Lung (tissue), 17 donors: ENCODE measurements at places on chromosomes 1 and 21. TPM values are rescaled to one million over a fixed set of nuclear protein-coding genes. Genes with fewer than 3 reads are reported as not detected.
A peak's percentile ranks its signal among the peaks of the same experiment; 100 is the strongest.

GRCh38 chr21:44400791-44401385 lies 47.5 kb downstream of the TRPM2 start:
- no peak for DNase-seq

- no peak for DNase-seq
These were observed 7.2 kb downstream of the TLCD4 start for GRCh38 chr1:95124342-95124741.

GRCh38 chr1:116159177-116159576 lies 48.0 kb downstream of the MAB21L3 start:
- DNase-seq = no peak

DNA sequence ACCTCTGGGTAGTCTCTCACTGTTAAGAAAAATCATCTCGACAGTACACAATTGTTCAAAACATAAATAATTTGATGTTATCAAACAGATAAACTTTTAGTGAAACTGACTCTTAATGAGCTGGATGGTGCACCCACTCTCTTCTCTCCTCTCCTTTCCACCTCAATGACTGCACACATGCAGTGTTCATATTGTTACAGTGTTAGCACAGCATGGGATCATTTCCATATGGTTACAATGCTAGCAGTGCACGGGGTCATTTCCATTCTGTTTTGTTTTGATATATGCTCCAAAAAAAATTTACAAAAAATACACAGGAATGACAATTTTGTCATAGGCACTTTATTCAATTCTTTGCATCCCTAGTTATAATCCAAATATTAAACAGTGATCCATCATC lies 26.4 kb upstream of the RNF187 start:
- no peak for DNase-seq

DNA sequence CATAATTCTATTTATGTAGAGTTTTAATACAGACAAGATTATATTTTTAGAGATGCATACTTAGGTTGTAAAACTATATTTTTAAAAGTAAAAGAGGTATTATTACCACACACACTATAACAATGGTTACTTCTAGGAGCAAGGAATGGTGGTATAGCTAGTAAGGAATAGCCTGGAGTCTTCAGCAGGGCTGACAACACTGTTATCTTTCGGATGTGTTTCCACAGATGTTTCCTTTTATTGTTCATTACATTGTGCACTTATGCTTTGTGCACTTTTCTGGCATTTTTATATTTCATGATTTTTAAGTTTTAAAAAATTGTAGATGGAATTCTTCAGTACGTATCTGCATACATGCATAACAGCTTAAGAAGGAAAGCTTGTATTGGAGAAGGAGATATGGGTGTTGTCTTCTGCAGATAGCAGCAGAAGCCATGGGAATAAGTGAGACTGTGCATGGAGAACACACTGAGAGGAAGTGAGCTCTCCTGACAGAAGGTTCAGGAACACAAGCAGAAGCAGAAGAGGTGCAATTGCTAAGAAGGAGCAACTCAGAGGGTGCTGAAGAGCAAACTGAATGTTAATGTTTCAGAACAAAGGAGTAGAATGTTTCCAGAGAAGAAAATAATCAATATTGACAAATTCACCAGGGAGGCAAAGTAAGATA lies 91.8 kb downstream of the UCHL5 start:
- no peak for DNase-seq

The TESK2 gene
- total RNA-seq = 8.7 TPM

- no peak for DNase-seq
These were observed 104.7 kb upstream of the KIAA0040 start for GRCh38 chr1:175297291-175297690.

DNA sequence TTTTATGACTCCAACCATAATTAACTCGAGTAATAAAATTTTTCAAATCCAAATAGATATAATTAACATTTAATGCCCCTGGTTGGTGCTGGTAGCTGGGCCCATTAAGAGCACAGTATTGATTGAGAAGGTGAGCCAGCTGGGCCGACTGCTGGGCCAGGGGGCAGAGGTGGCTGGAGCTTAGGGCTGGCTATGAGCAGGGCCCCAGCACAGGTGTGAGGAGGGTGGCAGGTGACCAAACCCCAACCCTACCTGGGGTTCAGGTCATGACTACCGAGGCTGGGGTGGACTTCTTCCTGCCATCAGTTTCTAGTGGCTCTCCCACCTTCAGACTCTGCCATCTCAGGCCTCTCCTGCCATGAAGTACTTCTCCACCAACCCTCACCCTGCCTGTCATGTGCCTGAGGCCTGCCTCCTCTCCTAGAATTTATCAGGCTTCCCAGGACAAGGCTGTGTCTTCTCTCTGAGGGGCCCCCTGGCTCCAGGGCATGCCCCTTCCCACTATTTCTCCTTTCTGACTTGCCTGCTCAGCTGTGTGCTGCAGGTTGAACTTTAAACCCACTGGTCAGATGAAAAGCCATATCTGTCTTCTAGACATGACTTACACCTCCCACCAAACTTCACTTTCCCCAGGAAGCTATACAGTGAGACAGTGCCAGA lies 85.6 kb downstream of the TMEM53 start:
- DNase-seq = no peak

GRCh38 chr1:21531241-21531640 lies 22.0 kb downstream of the ALPL start:
- DNase-seq = no peak

- DNase-seq = no peak
These were observed 195.9 kb downstream of the NEGR1 start for GRCh38 chr1:72086394-72086793.

DNA sequence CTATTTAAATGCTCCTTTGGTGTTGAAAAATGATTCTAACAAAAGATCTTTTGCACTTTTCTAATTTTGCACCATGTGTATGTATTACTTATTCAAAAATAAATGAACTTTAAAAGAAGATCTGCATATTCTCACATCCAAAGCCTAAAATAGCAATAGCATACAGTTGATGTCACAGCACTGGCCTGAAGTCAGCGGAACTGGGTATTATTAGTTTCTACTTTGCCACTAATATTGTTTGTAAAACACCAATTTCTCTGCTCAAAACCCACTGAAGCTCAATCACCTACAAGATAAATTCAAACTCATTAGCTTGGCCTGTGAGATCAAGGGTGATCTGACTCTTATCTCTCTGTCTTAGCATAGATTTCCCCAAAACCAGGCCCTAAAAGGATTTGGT lies 34.5 kb upstream of the BCAR3 start:
- DNase-seq = no peak

GRCh38 chr1:243316366-243316989 lies 60.6 kb downstream of the SDCCAG8 start:
- DNase-seq = peak; percentile 20

DNA sequence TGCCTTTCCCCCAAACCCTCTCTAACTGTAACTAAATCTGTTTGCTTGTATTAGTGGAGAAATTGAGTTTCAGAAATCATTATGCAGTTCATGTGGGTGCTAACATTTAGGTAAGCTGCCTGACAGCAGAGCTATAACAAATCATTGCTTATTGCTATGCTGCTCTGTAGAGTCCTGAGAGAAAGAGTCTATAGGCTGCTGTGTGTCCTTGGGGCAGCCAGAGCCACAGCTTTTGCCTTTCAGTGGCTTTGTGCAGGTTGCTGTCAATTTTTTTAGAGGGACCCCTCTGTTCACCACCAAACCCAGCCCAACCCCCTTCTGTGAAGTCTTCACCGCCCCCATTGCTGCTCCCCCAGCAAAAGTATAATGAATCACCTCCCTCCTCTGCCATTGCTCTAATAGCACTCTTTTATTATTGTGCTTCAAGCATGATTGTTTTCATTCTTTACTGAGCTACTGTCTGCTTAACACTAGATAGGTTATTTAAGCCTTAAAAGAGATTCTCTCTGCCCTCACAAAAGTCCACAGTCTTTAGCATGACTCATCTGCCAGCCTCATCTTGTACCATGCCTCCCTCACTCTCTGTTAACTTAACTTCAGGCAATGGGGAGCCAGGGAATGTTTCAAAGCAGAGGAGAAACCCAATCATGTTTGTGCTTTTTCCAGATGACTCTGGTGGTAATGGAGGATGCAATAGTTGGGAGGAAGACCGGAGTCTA lies 38.6 kb downstream of the DIRAS3 start:
- no peak for DNase-seq

DNA sequence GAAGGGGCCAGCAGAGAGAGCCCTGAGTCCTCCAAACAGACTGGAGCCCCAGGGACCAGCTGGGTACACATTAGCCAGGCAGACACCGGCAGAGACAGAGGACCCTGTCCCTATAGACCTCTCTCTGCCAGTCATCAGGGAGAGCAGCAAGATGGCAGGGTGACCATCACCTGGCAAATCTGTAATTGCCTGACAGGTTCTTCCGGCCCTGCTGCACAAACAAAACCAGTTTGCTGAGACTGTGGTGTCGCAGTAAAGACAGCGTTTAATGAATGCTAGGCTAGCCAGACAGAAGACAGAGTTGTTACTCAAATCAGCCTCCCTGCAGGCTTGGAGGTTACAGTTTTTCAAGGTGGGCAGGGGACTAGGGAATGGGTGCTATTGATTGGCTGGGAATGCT lies 618.9 kb downstream of the NPHP4 start:
- no peak for DNase-seq

- no peak for DNase-seq
These were observed 283.1 kb downstream of the HLX start for GRCh38 chr1:221162352-221162751.

The SELL gene
- total RNA-seq = 22.7 TPM

DNA sequence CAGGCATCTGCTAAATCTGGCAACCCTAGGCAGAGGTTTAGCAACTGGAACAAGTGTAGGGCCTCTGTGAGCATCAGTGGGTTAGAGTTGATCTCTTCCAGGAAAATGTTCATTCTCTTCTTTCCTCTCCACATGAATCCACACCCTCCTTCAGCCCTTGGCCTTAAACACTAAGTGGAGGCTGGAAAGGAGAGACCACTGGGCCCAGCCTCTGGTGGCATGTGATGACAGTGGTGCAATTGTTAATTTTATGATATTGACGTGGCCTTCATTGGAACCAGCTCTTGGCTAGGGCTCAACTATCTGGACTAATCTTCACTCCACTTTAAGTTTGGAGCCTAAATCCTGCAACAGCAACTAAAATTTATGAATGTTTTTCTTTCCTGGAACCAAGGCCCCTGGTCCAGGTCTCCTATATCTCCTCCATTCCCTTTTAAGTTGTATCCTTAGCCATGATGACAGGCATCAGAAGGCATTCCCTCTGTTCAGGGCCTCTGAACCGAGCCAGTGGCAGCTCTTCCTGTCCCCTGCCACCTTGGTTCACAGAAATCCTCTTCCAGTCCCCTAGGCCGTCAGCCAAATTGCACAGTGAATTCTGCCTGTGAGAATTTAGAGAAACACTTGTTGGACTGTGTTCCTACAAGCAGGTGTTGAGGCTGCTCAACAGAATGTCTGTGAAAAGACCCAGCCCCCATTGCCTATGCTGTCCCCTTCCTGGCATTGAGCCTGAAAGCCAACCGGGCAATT lies 132.2 kb downstream of the PSMG1 start:
- no peak for DNase-seq

- DNase-seq = no peak
These were observed 12.8 kb downstream of the PSRC1 start for GRCh38 chr1:109269981-109270622.

The SLC45A1 gene
- total RNA-seq = 1.6 TPM

DNA sequence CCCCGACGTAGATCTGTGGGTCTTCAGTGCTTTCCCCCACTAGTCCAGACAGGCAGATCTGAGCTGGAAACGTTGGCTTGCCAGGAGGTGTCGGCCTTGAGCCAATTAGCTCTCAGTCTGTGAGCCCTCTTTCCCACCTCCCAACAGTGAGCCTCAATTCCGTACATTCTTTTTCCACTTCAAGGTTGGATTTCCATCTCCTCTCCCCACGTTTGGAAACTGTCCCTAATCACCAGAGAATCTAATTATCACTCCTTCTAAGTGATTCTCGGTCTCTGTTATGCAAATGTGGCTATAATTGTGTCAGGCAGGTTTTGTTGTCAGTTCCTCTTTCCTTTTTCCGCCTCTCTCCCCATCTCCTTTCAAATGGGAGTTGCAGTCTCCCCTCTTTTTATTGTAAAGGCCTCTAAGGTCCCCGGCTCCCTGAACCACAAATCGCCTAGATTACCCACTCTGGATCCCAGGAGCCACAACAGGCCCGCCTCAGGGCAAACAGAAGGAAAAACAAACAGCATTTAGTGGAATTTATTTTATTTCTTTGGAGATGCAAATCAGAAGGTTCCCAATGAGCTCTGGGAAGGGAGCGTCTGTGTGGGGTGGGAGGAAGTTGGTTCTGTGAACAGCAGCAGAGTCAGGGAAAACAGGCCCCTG lies 29.4 kb upstream of the LRRN2 start:
- DNase-seq = no peak

The SPOCD1 gene
- total RNA-seq = 15.7 TPM

GRCh38 chr1:209232197-209232596 lies 351.3 kb upstream of the CAMK1G start:
- no peak for DNase-seq

GRCh38 chr21:39188521-39189139 lies 5.4 kb upstream of the PSMG1 start:
- peak; percentile 7 for DNase-seq

The SH2D1B gene
- total RNA-seq = 0.61 TPM

- DNase-seq = peak; percentile 50
These were observed 1.9 kb upstream of the ATG4C start for GRCh38 chr1:62781841-62782543.

DNA sequence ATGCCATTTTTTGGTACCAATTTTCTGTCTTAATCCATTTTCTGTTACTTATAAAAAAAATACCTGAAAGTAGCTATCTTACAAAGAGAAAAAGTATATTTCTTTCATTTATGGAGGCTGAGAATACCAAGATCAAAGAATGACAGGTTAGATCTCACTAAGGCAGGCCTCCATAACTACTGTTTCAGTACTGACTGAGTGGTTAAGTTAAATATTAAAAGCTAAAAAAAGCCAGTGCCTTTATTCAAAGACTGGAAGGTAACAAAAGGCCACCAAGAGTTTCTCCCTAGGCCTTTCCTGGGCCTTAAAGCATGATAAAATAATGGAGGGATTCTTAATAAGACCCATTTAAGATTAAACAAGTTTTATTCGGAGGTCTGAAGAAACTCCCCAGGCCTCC lies 687.7 kb upstream of the ADGRL4 start:
- DNase-seq = no peak

DNA sequence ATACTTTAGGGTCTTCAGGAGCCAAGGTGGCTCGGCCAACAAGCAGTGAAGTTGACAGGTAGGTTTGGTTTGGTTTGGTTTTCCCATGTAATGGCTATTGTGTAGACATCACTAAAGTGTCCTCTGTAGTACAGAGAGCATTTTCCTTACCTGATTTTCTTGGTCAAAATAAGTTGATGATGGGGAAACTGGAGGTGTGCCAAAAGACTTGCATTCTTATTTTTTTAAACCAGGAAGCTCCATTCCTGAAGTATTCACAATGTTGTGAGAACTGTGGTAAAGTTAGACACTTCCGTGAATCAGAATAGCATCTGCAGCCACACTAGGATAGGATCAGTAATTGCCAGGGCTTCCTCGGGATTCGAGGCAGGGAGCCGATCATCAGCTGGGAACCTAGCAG lies 2.9 kb downstream of the ZBTB37 start:
- DNase-seq = no peak
